Colonic mucosa (tissue), 4 donors: ENCODE measurements at places on chromosomes 5 and 9. TPM values are rescaled to one million over a fixed set of nuclear protein-coding genes. Genes with fewer than 3 reads are reported as not detected.
A peak's percentile ranks its signal among the peaks of the same experiment; 100 is the strongest.

DNA sequence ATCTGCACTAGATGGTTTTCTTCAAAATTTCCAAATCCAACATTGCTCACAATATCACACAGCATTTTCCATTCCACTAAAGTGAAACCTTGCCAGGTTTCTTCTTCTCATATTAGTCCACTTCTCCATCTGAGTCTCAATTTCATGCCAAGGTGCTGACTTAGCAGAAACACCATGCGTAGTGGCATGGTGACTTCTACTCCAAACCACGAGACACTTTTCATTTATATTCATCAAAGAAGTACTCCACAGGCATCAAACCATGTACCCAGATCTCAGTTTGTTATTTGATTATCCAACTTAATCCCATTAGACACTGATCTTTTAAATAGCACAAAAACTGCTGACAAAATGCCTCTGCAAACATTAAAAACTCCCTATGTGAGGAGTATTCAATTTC is 233.4 kb upstream of the ITGA1 start:
- no peak for DNase-seq

DNA sequence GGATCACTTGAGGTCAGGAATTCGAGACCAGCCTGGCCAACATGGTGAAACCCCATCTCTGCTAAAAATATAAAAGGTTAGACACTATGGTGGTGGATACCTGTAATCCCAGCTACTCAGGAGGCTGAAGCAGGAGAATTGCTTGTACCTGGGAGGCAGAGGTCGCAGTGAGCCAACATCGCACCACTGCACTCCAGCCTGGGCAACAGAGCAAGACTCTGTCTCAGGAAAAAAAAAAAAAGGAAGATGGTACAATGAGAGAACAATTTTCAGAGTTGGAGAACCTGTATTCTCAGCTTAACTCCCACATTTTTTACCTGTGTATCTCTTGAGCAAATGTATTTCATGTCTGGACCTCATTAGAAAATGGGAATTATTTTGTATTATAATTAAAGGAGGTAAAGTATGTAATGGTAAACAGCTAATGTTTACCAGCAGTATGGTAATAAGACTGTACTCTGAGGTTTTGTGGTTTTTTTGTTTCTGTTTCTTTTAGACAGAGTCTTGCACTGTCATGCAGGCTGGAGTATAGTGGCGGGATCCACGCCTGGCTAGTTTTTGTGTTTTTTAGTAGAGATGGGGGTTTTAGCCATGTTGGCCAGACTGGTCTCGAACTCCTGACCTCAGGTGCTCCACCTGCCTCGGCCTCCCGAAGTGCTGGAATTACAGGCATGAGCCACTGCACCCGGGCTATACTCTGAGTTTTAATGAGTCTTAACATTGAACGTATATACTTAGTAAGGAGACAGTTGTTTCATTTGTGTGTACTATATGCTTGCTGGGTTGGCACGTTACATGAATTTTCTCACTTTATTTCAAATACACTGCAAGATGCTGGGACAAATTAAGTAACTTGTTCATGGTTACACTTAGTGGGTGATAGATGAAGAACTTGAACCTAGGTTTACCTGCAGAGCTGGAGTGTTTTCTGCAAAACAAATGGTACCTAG is 16.2 kb downstream of the UHRF2 start:
- DNase-seq: no peak

GRCh38 chr5:14665101-14665822 is 744 bp downstream of the OTULIN start:
- peak; percentile 74 for DNase-seq

- DNase-seq: no peak
These were observed 312.3 kb upstream of the PRR16 start for GRCh38 chr5:120151825-120152224.

GMCL2 gene
- total RNA-seq: not detected

FLT4 gene
- total RNA-seq: 3.3 TPM
